Activated T-cell treated with anti-CD3 and anti-CD28 coated beads, Interleukin-2, amount 50 U/mL, for 4 hours (primary cell): ENCODE measurements at places on chromosomes 5 and 9. TPM values are rescaled to one million over a fixed set of nuclear protein-coding genes. Genes with fewer than 3 reads are reported as not detected.

Gene LPCAT1
- 76.8 TPM for total RNA-seq

GRCh38 chr5:156188016-156188415, 138.9 kb upstream of the SGCD start:
- DNase-seq: no peak

- DNase-seq: no peak
Measured at GRCh38 chr9:137181680-137182079, 6.7 kb downstream of the ANAPC2 start.

Gene ASS1
- total RNA-seq: 2.6 TPM

Gene STK32A
- total RNA-seq: not detected

DNA sequence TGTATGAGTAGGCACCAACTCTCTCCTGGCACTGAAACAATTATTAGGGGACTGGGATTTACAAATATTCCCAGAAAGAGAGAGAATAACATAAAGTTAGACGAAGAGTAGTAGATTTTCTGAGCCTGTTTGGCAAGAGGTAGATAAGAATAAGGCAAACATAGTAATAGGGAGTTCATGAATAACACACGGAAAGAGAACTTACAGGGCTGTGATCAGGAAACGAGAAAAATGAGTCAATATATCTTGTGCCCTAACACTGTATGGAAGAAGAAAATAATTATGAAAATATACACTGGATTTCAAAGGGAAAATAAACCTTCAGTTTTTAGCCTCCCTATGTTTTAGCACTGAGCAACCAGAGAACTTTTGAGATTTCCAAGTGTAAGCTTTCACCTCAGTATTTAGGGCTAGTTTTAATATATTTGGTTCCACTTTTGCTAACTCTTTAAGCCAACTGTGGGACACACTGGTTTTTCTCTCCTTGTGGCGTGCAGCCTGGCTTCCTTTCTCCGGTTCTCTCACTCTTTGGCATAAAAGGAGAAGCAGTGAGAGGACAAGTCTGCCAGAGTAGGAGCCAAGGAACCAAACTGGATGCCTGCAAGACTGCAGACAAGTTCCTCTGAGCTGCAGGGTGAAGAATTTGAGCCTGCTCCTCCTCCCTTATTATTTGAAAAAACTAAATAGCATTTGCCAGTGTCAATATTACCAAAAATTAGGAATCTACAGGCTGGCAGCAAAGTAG, 6.6 kb upstream of the KCNN2 start:
- no peak for DNase-seq

DNA sequence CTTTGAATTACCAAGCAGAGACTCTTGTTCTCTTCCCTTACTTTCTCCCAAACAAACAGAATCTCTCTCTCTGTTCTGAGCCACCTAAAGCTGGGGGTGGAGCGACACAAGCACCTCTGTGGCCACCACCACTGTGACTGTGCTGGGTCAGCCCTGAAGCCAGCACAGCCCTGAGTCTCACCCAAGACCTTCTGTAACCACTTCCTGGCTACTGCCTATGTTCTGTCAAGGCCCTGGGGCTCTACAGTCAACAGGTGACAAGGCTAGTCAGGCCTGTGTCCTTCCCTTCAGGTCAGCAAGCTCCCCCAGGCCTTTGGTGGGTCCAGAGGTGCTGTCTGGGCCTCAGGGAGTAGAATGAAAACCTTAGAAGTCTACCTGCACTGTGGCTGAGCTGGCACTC, 26.1 kb upstream of the SLC28A3 start:
- no peak for DNase-seq

GRCh38 chr9:35651956-35652828, 1.5 kb upstream of the SIT1 start:
- no peak for DNase-seq

Gene CLIC3
- not detected for total RNA-seq

DNA sequence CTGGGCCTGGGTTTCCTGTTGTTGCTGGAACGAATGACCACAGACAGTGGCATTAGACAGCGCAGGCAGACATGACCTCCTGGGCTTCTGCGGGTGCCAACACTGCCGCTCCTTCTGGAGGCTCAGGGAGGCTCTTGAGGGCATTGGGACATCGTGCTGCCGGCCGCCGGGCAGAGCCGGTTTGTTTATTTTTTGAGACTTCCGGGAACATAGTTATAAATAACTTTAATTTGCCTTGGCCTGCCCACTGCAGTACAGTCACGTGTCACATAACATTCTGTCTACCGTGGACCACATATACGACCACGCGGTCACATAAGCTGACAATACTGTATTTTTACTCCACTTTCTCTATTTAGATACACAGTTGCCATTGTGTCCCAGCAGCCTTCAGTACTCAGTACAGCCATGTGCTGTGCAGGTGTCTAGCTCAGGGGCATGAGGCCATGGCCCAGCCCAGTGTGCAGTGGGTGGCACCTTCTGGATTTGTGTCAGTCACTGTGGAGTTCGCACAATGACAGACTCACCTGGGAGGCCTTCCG, 8.2 kb upstream of the TOR4A start:
- DNase-seq: no peak

DNA sequence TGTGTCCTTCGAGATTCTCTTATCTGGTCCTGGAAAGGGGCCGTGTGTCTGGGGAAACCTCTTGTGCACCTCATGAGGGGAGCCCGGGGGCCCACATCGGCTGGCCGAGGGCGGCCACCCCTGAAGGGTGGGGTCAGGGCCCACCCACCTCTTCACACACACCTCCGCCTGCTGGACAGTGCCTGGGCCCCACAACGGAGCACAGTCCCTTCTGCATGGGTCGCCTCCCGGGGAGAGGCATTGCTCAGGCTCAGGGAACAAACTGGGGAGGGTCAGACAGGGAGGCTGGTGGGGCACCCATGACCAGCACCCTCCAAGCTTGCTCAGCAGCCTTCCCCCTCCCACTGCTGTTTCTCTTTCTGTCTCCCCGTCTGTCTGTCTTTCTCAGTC, 1.3 kb upstream of the LRRC14B start:
- no peak for DNase-seq

- no peak for DNase-seq
Measured at GRCh38 chr5:31853398-31854135, 214.6 kb downstream of the PDZD2 start.

Gene SPARC
- 2.0 TPM for total RNA-seq
